ENCODE measurements at places on chromosomes 7 and 10. TPM values are rescaled to one million over a fixed set of nuclear protein-coding genes. Genes with fewer than 3 reads are reported as not detected.

Gene FAM24B
- 7.0 TPM for total RNA-seq

- DNase-seq: peak; percentile 29
These were observed 1.5 kb upstream of the KAT6B start for GRCh38 chr10:74824900-74825370.

- DNase-seq: no peak
These were observed 64.9 kb upstream of the NRBF2 start for GRCh38 chr10:63068246-63068645.

Gene DDC
- total RNA-seq: 6.6 TPM

- DNase-seq: no peak
These were observed 472.9 kb upstream of the AKR1E2 start for GRCh38 chr10:4353059-4353655.

GRCh38 chr10:111379534-111380187 lies 302.8 kb downstream of the ADRA2A start:
- DNase-seq: no peak

DNA sequence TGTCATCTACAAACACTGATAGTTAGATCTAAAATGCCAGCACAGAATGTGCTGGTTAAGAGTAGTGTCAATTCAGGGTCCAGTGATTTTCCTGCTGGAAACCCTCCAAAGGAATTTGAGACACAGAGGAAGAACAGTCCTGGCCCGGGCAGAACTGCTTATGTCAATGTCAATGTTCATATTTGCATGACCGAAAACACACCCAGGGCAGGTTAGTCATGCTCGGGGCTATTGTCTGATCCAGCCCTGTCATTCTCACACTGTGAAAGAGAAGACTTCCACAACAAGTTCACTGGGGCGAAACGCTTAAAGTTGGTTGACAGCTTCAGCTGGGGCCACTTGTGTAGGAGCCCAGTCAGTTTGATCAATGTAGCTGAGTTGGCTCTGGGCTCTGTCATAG lies 139.3 kb downstream of the C1GALT1 start:
- DNase-seq: no peak

DNA sequence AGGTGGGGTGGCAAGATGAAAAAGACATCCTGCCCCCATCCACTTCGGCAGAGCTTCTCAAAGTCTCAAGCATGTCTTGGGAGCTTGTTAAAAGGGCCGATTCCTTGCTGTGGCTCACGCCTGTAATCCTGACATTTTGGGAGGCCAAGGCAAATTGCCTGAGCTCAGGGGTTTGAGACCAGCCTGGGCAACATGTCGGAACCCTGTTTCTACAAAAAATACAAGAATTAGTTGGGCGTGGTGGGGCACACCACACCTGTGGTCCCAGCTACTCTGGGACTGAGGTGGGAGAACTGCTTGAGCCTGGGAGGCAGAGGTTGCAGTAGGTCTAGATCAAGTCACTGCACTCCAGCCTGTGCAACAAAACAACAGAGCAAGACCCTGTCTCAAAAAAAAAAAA lies 14.5 kb downstream of the TRIM8 start:
- no peak for DNase-seq

DNA sequence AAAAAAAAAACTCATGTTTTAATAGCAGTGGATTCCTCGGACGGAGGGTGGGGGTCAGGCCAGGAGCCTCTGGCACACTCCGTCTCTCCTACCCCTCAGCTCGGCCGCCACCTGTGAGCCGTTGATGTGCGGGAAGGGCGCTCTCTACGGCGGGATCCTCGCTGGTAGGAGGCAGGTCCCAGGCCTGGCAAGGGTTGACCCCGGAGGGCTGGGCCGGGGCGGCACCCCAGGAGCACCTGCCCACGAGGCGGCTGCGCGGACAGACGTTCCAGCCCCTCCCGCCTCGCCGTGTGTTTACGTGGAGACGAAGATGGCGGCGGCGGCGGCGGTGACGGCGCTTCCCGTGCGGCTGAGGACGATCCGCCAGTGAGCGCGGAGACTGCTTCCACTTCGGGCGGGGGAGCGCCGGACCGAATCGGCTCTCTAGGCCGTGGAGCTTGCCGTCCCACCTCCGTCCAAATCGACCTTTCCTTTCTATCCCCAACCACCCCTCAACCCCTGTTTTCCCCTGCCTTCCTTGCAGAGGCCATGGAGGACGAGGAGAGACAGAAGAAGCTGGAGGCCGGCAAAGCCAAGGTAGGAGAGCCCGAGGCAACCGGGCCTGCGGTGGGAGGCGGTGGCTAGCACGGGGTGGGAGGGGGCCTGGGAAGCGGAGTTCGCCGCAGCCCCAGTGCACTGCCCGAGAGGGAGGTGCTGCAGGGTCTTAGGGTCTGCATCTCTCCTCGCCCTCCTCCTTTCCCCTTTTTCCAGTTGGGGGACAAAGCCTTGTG lies at the start of gene AKAP9:
TSS of gene AKAP9 (plus strand) at position 291 of the 770 bp plus-strand sequence. CDS start at position 529, 238 bp downstream.
- DNase-seq: peak; percentile 95

GRCh38 chr10:89479771-89480446 lies 55.5 kb downstream of the SLC16A12 start:
- peak; percentile 26 for DNase-seq

DNA sequence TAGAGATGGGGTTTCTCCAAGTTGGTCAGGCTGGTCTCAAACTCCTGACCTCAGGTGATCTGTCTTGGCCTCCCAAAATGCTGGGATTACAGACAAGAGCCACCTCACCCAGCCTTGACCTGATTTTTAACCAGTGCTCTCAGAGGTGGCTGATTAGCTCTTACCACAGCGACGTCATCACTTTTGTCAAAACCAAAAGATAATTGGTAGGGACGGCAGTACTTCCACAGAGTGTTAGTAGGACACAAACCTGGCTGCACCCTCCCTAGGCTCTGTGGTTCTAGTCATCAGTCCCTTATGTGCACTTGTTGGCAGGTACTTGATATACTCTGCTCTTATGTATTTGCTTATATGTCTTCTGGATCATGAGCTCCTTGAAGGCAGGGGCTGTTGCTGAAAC lies 74.0 kb downstream of the GPR141 start:
- DNase-seq: no peak

Gene LGI1
- total RNA-seq: not detected

GRCh38 chr10:10078446-10078845 lies 939.2 kb upstream of the CELF2 start:
- no peak for DNase-seq

Gene SPDYE5
- not detected for total RNA-seq

Gene DNAJC12
- total RNA-seq: 26.2 TPM

Gene NPC1L1
- total RNA-seq: 0.52 TPM

DNA sequence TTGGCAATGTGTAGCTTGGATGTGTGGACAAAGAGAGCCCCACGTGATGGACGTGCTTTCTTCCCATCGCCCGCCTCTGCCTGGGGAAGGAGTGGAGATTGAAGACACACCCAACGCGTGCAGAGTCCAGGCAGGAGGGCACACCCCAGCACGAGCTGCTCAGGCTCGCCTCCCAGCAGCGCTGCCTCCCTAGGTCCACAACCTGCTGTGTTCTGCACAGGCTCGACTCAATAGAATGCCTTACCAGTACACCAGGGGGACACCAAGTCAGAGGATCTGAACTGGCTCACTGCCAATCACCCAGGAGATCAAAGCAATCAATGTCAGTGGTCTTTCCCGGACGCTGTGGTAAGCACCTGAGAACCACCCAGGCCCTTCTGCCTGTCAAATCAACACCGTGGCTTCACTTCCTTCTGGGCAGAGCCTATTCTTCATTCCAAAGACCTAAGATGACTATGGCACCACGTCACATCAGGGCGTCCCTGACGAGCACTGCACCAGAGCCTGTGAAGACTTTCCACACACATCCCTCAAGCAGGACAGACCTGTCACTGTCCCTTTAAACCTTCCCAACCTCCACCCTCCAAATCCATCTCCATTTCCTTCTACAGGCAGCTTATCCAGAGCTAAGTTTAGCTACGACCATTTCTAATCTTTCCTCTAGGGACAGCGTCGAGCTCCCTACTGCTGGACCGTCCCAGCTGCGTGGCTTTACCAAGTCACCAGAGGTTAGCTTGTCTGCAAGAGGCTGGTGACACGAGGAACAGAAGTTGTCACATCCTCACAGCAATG lies 72.3 kb downstream of the AMZ1 start:
- peak; percentile 38 for DNase-seq

DNA sequence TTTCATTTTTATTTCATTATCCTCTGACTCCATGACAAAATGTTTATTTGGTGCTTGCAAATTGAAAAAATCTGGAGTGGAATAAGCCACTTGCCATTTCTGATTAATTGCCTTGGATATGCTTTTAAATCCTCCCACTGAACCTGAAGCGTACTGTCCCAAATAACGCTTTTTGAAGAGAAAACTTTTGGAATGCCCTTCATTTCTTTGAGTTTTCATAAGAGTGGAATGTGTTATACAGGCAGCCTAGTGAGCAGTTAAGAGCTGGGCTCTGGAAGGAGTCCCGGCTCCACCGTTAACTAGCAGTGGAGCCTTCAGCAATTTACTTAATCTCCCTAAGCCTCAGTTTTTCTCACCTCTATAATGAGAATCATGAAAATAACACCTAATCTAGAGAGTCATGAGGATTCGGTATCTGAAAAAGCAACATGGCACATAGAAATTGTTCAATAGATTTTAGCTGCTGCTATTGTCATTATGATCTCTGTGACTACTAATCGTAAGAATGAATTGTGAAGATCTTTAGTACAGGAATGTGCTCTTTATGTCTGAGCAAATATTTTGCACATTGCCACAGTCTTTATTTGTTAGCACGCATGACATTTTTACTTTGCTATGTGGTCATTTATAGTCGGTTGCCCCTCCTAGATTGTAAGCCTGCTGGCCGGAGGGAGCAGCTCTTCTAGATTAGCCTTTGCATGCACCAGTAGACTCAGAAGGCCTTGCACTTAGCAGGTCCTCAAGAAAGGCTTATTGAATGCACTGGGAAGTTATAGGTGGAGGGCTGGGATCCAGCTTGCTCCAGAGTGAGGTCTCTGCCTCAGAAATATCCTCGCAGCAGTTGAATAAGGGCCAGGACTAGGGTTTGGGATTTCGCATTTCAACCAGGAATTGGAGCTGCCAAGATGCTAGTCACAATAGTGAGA lies 59.4 kb downstream of the PLCE1 start:
- DNase-seq: no peak

Gene ZNF655
- total RNA-seq: 73.5 TPM

- DNase-seq: no peak
These were observed 25.0 kb downstream of the IFIT3 start for GRCh38 chr10:89352802-89353201.
